ENCODE measurements at places on chromosomes 12 and 14. TPM values are rescaled to one million over a fixed set of nuclear protein-coding genes. Genes with fewer than 3 reads are reported as not detected.

Gene SARNP
- 39.1 TPM for total RNA-seq

Gene KRT2
- not detected for total RNA-seq

DNA sequence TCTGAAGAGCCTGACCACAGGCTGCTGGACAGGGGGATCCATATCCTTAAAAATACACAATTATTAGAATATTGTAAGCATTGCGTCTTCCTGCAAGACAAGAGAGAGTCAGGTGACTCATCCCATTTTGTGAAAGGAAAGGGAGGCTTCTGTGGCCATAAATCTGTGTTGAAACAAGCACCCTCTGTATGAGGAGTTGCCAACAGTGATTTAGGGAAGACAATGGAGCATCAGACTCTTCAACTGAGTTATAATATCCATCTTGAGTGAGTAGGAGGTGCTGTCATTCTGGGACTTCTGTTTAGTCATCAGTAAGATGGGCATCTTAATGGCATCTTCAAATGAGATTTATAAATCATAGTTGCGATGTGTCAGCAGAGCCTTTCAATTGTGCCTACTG is 554.5 kb downstream of the AACS start:
- no peak for DNase-seq

GRCh38 chr12:24421759-24422158 is 472.3 kb upstream of the SOX5 start:
- no peak for DNase-seq

DNA sequence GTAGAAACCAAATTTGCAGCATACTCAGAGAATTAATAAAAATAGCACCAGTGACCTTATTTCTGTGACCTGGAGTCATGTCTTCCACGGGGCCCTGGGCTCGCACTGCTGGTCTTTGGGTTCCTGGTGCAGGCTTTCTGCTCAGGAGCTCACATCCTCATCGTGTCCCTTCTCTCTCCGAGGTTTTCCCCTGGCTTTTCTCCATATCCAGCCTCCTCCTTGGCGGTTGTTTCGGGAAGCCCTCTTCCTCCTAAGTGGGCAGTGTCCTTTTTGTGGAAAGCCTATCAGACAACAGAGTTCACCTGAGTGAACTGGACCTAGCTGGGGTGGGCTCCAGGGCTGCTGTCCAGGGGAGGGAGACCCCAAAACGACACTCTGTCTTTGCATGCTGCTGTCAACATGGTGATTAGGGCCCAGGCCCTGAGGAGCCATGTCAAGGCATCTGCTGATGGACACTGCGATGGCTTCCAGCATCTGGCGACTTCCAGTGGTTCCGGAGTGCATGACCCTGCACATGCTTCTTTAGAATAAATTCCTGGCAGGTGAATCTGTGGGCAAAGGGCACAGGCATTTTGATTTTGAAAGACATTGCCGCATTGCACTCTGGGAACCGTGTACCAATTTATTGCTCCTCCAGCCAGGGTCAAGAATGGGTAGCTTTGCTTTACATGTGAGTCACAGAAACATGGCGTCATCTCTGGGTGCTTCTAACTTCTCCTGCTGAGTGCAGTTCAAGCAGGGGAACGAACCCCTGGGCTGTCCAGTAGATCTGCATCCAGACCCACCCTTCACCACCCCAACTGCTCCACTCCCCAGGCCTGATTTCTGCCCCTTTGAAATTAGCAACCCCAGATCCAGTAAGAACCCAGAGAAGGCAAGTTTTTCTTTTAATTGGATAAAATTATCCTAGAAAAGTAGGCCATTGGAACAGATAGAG is 136.8 kb downstream of the ADGRD1 start:
- peak; percentile 7 for DNase-seq

DNA sequence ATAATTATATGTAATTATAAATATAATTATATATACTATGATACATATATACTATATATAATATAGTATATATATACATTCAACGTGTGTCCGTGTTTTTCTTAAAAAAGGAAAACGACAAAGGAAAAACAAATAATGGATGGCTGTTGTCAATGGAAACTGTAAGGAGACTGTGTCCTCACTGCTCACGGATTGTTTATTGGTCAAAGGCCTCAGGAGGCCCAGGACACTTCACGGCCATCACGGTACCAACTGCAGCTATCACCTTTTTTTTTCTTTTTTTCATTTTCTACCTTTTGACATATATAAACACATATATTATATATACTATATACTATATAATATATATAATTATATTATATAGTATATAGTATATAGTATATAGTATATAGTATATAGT is 113.4 kb downstream of the SPTSSA start:
- no peak for DNase-seq

Measured in upper lobe of left lung (tissue), 6 donors.